CD4-positive, alpha-beta T cell treated with Interleukin-6 at 100 ng/mL for 8 hours (primary cell): ENCODE measurements at places on chromosomes 4 and X.
A peak's percentile ranks its signal among the peaks of the same experiment; 100 is the strongest.

- no peak for DNase-seq
Measured at GRCh38 chr4:180041576-180041975, 2201.6 kb upstream of the TENM3 start.

DNA sequence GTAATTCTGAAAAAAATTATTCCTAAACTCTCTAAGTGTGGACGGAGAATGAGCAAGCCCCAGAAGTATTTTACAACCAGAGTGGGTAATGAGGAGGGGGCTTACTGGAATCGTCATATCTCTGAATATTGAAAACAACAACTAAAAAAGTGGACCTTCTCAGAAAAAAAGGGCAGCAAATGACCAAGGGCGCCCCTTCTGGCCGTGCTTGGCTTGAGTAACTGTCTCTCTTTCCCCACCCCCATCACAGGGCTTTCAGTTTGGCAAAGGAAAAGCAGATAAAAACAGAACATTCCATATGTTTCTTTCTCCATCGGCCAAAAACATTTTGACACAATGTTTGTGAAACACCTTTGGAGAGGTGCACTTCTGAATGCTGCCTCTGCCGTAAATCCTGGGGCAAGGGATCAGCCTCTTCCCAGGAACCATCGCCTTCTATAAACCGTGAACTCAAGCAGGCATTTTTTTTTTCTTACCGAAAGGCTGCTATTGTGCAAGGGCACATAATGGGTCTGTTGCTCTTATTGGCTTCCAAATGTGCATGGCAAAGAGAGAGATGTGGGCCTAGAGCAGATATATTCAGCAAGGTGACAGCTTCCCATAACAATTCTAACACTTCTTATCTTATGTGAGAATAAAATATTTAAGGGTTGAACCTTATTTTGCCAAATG is 115.4 kb downstream of the PARM1 start:
- no peak for DNase-seq

GRCh38 chr4:23888421-23889319 is 1.2 kb downstream of the PPARGC1A start:
- DNase-seq: no peak

- DNase-seq: no peak
Measured at GRCh38 chr4:114595207-114595606, 3.4 kb upstream of the UGT8 start.

- no peak for DNase-seq
Measured at GRCh38 chr4:128793859-128794672, 15.4 kb upstream of the JADE1 start.

- no peak for DNase-seq
Measured at GRCh38 chr4:25694466-25694865, 38.8 kb downstream of the SLC34A2 start.

DNA sequence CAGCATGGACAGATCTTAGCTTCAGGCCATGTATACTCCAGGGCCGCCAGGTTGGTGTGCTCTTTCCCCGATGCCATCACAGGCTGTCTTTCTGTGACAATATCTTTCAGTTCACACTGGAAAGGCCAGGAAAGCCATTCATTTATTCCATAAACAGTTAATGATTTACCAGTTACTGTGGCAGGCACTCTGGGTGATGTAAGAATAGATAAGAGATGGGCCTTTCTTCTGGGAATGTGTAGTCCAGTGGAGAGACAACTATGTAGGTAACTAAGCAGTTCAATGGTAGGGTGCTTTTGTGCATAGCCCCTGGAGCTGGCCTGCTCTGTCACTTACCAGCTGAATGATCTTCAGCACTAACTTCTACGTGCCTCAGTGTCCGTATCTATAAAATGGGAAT is 46.3 kb upstream of the LEF1 start:
- DNase-seq: no peak

- no peak for DNase-seq
Measured at GRCh38 chr4:168534535-168534934, 37.7 kb downstream of the PALLD start.

- no peak for DNase-seq
Measured at GRCh38 chrX:102892103-102892502, 45.0 kb upstream of the RAB40AL start.

- DNase-seq: no peak
Measured at GRCh38 chr4:186294160-186294559, 28.2 kb downstream of the F11 start.

DNA sequence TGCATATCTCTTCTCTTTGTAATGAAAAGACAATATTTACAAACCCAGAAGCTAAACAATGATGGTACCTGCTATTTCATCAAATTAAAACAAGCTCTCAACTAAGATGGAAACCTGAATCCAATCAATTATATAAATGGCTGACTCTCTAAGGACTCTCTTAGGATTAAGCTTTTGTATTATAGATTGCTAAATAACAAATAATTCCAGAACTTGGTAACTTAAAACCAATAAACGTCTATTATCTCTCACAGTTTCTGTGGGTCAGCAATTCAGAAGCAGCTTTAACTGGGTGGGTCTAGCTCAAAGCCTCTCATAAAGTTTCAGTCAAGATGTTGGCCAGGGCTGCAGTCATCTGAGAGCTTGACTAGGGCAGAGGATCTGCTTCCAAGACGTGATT is 12.4 kb downstream of the PHKA2 start:
- DNase-seq: no peak

- no peak for DNase-seq
Measured at GRCh38 chr4:47432749-47433148, 30.8 kb downstream of the COMMD8 start.

DNA sequence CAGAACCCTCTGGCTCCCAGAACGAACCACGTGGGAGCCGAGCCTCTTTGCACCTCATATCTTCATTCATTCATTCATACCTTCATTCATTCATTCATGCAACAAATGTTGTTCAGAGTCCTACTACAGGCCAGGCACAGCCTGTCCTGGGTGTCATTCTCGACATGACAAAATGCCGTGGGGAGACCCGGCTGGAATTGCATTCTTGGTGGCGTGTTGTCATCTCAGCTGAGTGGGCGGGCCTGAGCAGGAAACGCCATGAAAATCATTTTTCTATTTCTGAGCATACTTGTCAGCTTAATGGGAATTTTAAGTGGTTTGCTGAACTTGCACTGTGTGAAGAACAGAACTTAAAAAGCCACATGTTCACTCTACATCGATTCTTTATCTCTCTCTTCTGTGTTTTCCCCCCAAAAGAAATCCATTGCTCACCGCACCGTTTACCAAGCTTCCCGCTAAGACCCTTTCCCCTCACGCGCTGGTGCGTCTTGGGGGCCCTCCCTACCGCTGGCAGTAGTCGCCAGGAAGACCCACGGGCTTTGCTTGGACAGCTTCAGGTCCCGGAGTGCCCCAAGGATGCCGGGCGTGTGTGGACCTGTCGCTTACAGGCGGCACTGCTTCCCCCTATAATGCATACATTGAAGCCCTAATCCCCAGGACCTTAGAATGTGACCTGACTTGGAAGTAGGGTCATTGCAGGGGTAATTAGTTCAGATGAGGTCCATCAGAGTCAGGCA is 41.6 kb upstream of the HMX1 start:
- no peak for DNase-seq

GRCh38 chr4:23388699-23389395 is 501.0 kb downstream of the PPARGC1A start:
- DNase-seq: no peak

- DNase-seq: no peak
Measured at GRCh38 chr4:113835005-113835404, 73.5 kb upstream of the CAMK2D start.

DNA sequence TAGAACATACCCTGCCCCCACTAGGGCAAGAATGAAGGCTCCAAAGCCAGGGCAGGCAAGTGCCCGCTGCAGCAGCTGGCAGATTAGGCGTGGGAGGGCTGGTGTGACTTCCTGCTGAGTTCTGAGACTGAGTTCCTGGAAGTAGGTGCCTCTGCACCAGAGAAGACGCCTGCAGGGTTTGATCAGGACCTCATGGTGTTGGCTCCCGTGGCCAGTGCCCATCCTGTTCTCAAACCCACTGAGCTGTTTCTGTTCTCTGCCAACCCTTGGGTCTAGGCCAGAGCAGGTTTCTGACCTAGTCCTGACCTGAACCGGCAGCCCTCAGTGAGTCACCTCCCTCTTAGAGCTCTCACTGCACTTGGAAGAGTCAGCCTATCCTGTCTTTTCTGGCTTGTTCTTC is 220.7 kb downstream of the HS6ST2 start:
- peak; percentile 25 for DNase-seq

DNA sequence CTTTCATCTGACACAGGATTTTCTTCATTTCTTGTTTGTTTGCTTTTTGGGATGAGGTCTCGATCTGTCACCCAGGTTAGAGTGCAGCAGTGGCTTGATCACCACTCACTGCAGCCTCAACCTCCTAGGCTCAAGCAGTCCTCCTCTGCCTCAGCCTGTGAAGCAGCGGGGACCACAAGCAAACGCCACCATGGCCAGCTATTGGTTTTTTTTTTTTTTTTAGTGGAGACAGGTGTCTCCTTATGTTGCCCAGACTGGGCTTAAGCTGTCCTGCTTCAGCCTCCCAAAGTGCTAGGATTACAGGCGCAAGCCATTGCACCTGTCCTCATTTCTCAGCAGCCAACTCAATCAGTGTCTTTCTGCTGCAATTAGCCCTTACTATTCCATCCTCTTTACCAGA is 10.3 kb downstream of the SPRY1 start:
- no peak for DNase-seq

- DNase-seq: no peak
Measured at GRCh38 chr4:113468165-113469022, 293.1 kb downstream of the CAMK2D start.

DNA sequence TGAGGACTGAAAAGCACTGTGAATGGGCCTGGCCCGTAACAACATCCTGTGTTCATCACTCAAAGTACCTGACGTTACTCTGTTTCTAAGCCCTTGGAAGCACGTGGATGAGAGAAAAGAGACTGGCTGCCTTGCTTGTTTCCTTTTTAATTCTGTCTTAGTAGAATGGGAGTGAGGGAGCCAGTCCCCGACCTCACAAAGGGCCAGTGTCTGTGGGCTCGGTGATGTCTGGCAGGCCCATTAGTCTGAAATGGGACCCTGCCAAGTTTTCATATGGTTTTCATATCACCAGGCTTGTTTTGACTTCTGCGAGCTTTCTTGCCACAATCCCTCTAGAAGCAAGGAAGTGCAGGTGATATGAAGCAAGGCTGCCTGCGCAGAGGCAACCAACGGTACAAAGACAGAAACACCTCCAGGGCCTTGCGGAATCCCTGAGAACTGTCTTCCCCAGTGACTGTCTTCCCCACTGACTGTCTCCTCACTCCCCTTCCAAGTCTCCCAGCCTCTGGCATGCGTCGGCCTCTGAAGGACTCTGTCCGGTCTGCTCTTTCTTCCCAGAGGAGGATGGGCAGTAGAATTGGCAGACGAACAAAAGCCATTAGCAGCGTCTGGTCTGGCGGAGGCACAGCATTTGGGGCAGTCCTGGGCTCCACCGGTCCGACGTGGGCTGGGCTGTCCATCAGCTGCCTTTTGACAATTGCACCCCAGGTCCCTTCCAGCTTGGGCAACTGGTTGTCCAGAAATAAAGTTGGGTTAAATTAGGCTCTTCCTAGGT is 20.2 kb upstream of the RASL11B start:
- no peak for DNase-seq

- no peak for DNase-seq
Measured at GRCh38 chr4:68535974-68536373, 40.1 kb downstream of the UGT2B17 start.

GRCh38 chr4:86586160-86586572 is 7.9 kb upstream of the PTPN13 start:
- DNase-seq: no peak
